Activated CD4-positive, alpha-beta T cell treated with anti-CD3 and anti-CD28 coated beads, Interleukin-2, amount 50 U/mL, for 24 hours (primary cell): ENCODE measurements at places on chromosomes 2 and 18.

DNA sequence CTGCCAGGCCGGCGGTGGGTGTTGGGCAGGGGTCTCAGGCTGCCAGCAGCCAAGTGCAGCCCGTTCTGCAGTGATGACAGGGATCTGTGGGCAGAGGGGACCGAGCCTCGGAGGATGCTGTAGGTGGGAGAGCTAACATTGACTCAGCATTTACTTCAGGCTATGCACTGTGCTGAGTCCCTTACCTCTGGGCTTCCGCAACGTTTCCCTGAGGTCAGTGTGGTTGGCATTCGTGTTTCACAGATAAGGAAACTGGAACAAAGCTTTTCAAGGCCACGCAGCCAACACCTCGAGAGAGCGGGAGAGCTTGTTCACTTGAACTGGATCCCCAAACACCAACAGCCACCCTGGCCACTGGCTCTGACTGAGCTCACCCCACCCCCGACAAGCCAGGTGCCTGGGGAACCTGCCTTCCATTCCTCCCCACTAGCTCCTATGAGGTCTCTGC lies 839 bp upstream of the GPR148 start:
- DNase-seq: no peak

DNA sequence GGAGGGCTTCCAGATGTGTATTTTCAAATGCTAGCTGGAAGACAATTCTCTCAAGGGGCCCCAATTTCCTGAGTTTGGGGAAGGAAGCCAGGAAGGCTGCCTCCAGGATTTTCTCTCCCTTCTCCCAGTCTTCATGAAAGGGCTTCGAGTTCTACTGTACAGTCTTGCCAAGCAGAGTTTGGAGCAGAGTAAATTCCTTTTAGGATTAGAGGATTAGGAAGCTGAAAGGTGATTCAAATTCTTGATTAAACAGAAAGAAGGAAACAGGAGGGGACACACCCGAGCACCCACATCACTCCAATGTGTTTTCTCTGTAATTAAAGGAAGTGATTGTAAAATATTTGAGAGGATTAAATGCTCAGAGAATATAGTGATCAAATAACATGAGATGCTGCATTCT lies 217.8 kb downstream of the SETBP1 start:
- DNase-seq: no peak

GRCh38 chr2:21406386-21406785 lies 282.6 kb downstream of the TDRD15 start:
- DNase-seq: no peak

DNA sequence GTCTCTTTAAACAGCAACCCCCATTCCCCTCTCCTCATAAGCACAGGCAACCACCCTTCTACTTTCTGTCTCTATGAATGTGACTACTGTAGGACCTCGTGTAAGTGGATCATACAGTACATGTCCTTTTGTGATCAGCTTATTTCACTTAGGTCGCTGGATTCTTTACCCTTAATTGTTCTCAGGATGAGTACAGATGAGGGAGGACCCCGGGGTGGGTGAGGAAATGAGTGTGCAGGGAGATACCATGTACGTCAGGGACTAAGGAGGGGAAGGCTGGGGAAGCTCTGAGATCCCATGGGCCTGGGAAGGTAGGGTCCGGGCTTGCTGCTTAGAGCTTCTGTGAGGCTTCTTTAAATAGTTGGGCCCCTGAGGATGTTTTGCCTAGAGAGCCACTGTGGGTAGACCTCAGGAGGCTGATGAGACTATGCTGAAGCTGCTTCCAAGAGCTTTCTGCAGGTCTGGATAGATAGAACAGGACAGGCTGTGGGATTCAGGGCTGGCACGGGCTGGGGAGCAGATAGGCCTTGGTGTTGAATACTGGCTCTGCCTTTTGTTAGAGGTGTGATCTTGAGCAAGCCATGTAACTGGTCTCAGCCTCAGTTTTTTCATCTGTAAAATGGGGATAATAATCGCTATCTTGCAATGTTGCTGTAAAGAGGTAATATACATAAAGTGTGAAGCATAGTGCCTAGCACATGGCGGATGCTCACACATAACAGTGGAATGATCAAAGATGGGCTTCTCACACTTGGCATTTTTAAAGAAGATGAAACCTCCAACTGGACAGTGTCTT lies 155.3 kb downstream of the PRKCE start:
- DNase-seq: no peak

DNA sequence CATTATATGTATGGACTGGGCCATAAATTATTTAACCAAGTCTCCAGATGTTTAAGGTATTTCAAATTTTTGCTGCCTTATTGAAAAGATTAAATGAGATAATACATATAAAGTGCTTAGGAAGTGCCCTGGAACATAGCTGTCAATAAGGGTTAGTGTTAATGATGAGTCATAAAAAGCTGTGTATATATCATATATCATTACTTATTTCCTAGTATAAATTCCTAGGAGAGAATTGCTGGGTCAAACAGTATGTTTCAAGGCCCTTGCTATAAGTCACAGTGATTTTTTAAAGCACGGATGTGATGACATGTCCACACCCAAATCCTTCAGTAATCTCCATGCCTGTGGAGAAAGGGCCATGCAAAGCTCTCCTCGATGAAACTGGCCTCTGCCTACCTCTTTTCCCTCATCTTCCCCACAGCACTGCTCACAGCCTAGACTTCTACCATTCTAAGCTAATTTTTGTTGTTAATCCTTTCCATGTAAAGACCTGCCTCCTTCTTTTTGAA lies 8.5 kb downstream of the ZNF2 start:
- DNase-seq: no peak

- DNase-seq: no peak
These were observed 356.3 kb upstream of the CDH20 start for GRCh38 chr18:60976976-60977375.

GRCh38 chr2:201148434-201148990 lies 32.5 kb downstream of the CFLAR start:
- no peak for DNase-seq

- DNase-seq: no peak
These were observed 99.0 kb downstream of the CPO start for GRCh38 chr2:207038299-207038698.

DNA sequence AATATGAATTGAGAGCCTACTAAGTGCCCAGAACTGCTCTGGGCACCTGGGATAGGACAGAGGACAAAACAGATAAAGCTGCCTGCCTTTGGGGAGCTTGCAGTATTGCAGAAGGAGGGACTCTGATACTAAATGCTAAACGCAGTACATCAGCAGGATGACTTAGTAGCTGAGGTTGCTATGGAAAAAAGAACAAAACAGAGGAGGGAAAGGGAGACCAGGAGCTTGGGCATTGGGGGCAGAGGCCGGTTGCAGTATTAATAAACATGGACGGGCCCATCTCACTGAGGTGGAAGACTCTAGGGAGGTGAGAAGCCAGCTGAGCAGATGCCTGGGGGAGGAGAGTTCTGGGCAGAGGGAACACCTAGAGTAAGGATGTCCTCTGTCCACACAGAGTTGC lies 66.1 kb upstream of the SP3 start:
- DNase-seq: no peak

DNA sequence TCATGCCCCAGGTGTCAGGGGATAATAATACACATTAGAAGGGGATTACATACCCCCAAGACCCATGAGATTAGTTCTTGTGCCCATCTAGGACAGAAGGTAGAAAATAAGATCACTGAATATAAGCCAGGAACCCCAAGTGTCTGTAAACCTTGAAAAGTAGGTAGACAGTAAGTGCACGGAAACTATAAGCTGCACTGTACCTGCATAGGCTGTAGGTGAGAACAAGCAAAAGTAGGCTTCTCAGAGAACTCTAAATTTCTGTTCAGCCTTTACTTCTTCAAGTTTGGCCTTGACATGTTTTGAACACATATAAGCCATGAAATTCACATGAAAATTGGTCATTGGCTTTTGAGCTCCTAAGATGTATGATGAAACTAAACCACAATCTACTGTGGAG lies 113.0 kb upstream of the FSIP2 start:
- no peak for DNase-seq

- DNase-seq: no peak
These were observed 87.1 kb upstream of the MCFD2 start for GRCh38 chr2:47002480-47003381.

DNA sequence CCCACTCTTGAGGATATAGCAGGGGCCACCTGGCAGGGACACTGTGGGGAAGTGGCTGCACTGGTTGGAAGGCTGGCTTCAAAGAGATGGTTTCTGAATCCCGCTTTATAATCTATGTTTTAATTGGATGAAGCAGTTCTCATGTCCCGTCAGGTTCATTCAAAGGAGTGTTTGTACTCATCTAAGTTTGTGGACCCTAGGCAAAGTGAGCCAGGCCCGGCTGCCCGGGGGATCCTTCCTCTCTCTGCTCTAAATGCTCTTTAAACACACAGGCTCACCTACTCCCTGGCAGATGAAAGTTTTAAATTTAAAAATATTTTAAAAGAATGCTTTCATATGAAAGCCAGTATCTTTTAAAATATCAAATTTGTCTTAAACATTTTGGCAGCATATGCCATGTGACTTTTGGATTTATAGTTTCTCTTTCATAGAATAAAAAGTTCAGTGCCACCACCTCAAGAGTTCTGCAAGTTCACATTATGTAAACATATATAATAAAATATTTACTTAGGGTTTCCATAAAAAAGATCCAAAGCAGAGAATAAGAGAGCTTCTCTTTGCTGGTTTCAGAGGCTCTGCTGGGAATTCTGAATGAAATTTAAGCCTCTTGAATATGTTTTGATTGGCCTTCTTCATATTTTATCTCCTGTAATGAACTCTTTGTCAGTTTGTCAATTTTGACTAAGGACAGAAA lies 143.5 kb upstream of the ALPP start:
- DNase-seq: no peak

GRCh38 chr2:10389573-10389972 lies 58.6 kb downstream of the ODC1 start:
- no peak for DNase-seq

GRCh38 chr2:237309416-237309815 lies 104.5 kb downstream of the COL6A3 start:
- no peak for DNase-seq

DNA sequence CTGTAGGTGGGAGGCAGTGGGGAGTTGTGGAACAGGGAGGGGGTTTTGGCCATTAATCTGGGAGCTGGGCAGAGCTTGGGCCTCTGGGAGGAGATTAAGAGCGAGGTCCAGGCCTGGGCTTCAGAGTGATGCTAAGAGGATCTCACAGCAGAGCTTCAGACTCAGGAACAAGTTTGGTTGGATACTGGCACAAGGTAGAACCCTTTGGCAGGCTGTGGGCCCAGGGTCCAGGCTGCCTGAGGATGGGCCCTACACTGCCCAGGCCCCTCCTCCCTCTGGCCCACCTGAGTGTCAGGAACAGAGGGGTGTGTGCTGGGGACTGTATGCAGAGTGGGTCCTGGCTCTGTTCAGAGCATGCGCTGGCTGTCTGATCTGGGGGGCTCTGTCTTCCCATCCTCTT lies 334.9 kb downstream of the CYP26B1 start:
- no peak for DNase-seq

GRCh38 chr18:45724601-45725000 lies 620 bp downstream of the SLC14A1 start:
- no peak for DNase-seq

GRCh38 chr2:129922571-129923264 lies 56.7 kb upstream of the RAB6C start:
- no peak for DNase-seq

GRCh38 chr2:235070063-235070706 lies 118.4 kb downstream of the SH3BP4 start:
- no peak for DNase-seq

DNA sequence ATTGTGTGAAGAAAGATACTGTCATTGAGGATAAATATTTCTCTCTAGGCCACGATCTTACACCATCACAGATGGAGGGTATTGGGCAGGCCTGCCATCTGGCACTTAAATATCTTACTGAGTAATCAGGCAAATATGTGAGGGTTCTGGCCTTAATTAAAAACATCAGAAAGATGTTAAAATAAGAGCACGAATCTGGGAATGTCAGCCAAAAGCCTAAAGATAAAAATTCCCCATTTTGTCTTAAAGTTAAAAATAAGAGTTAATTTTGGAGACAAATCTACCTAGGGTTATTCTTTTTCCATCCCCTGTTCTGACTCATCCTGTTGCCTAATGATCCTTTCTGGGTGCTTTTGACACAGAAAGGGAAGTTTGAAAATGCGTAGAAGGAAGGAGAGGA lies 121.0 kb downstream of the SUCLG1 start:
- DNase-seq: no peak
